ENCODE measurements at places on chromosomes 1 and 21.
A peak's percentile ranks its signal among the peaks of the same experiment; 100 is the strongest.

DNA sequence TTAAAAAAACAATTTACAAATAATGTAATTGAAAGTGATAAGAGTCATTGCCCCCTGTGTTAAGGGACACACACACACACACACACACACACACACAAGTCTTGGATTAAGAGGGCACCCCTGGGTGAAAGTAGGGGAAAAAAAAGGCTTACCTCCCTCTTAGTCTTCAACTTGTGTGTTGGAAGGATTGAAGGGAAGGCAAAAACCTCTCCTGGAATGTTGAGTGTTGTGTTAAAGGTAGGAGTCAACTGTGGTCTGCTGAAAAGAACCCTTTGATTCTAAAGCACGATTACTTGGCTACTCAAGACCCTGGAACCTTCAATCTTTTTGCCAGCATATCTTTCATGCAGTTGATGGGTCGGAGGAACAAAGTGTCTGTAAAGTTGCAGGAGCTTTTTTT, 6.4 kb downstream of the PBX1 start:
- ATAC-seq: no peak

GRCh38 chr21:14758849-14759248, 212.7 kb upstream of the SAMSN1 start:
- no peak for ATAC-seq

DNA sequence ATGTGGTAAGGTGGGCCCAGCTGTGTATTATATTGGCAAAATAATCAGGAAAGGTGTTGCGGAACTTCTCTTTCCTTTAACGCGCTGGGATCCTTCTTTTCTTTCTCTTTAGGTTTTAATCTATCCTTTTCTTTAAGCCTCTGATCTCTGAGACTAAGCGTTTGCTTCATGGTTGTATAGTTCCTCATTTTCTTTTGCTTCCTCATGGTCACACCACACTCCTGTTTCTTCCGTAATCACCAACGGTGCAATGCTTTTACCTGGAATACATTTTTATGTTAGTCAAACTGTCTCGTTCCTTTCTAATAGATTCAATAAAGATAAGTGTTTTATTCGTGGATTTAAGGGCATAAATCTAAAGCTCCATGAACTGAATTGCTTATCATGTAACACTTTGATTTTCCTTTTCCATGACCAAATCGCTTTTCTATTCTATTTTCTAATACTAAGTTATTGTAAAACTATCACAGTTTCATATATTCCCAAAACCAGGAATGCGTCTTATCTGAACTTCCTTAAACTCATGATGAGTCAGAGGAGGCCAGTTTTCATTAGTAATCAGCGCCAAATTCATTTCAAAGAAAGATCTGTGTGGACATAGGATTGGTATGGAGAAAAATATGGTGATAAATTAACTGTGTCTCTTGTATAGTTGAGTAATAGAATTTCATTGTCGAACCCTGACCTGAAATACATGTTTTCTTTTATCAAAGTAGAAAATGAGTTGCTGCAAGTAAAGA, 12.2 kb downstream of the SDCCAG8 start:
- ATAC-seq: no peak

- ATAC-seq: no peak
Measured at GRCh38 chr1:212562771-212563170, 45.8 kb upstream of the ATF3 start.

GRCh38 chr1:208511242-208511860, 267.2 kb upstream of the PLXNA2 start:
- peak; percentile 11 for ATAC-seq

GRCh38 chr1:154589780-154590179, 18.2 kb downstream of the ADAR start:
- no peak for ATAC-seq

DNA sequence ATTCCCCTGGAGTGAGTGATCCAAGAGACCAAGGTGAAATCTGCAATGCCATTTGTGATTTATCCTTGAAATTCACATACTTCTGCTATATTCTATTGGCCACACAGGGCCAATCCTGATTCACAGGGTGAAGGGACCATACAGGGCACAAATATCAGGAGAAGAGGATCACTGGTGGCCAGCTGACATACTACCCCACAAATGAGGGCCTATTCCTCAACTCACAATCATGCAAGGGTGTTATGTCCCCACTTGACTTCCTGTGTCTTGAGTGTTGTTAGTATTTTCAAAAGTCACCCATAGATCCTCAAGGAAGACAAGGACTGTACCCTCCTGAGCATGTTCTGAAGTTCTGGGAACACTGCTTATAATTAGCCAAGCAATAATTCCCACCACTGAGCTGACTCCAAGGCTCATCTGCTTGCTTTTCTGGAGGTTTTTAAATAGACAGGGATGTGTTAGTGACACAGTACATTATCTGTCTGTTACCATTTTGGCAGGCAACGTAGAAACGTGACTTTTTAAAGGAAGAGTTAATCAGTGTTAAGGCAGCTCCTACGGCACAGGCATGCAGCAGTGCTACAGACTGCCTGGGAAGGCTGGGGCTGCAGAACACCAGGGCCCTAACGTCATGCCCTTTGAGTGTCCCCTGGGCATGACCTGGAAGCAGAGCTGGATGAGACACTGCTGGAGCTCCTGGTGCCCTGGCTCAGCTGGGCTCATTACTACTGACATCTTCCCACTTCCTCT, 137.4 kb downstream of the FAM78B start:
- no peak for ATAC-seq

- ATAC-seq: no peak
Measured at GRCh38 chr1:53967409-53968124, 21.4 kb downstream of the LRRC42 start.

DNA sequence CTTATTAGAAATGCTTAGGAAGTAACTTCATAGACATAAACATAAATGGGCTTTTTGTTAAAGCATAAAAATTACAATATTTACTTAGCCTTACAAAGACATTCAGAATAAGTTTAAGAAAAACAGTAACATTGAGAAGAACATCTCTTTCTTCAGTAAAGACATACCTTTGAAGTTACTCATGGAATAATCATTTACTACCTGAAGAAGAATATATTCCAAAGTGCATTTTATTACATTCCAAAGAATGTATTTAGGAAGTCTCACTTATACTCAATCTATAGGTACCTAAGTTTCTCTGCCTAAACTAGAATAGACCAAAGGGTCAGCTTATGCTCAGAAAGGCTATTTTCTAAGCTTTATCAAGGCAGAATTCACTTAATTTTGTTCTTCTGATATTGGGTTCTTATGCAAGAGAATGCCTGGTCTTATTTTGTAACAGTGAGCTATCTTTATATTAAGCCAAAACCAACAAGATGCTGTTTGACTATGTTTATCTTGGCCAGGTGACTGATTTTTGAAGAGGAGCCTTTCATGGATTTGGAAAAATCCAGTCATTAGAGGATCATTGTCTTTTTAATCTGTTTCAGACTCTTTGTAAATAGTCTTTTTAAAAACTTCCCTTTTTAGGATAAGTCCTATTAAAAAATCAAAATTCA, 110.1 kb downstream of the OLFML2B start:
- ATAC-seq: no peak

DNA sequence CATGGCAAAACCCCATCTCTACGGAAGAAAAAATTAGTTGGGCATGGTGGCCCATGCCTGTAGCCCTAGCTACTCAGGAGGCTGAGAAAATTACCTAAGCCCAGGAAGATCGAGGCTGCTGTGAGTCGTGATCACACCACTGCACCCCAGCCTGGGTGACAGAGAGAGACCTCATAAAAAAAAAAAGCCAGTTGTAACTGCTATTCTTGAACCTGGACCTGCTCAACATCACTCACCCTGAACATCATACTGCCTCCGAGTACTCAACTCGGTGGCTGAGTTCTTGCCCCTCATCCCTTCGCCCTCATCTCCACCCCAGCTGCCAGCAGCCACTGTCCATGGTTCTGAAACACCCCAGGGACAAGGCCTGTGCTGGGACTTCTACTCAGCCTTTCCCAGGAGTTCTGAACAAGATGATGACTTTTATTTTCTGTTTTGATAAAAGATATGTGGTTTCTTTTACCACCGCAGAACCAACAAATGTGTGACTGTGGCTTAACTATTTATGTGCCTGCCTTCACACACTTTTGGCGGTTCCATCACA, 5.4 kb upstream of the DISP3 start:
- peak; percentile 43 for ATAC-seq

- peak; percentile 56 for ATAC-seq
Measured at GRCh38 chr1:113452921-113453770, 62.8 kb downstream of the MAGI3 start.

- ATAC-seq: no peak
Measured at GRCh38 chr1:218931324-218931723, 242.4 kb upstream of the LYPLAL1 start.

DNA sequence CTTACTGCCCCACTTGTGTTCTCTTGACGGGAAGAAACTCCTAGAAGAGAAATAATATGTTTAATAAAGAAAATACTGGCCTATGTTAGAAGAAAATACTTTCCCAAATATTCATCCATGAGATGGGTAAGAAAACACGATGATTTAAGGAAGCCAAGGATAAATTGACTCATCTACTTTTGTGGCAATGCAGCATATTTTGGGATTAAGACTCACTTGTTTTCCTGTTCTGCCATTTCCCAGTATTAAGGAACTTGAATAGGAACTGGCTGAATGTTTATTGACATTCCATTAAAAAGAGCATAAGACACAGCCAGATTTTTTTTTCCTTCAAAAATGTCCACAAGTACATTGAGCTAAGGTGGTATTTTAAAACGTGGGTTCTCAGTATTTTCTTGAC, 10.9 kb upstream of the ADAMTS5 start:
- ATAC-seq: no peak

GRCh38 chr1:69252696-69253095, 315.0 kb upstream of the LRRC7 start:
- no peak for ATAC-seq

DNA sequence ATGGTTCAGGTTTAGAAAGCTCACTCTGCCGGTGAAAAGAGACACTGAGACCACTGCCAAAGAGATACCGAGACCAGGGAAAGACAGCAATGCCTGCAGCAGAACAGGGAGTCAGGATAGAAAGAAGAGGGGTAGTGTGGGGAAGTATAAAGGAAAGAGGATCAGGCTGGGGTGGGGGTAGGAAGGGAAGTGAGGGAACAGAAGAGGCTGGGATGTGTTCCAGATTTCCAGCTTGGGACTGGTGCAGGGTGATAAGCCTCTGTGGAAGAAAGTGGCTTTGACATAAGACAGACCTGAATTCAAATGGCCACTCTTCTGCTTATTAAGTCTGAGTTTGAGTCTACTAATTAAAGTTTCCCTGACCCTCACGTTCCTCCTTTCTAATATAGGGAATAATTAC, 105.9 kb downstream of the PIK3R3 start:
- no peak for ATAC-seq

- no peak for ATAC-seq
Measured at GRCh38 chr1:86756062-86756406, 51.7 kb downstream of the SH3GLB1 start.

DNA sequence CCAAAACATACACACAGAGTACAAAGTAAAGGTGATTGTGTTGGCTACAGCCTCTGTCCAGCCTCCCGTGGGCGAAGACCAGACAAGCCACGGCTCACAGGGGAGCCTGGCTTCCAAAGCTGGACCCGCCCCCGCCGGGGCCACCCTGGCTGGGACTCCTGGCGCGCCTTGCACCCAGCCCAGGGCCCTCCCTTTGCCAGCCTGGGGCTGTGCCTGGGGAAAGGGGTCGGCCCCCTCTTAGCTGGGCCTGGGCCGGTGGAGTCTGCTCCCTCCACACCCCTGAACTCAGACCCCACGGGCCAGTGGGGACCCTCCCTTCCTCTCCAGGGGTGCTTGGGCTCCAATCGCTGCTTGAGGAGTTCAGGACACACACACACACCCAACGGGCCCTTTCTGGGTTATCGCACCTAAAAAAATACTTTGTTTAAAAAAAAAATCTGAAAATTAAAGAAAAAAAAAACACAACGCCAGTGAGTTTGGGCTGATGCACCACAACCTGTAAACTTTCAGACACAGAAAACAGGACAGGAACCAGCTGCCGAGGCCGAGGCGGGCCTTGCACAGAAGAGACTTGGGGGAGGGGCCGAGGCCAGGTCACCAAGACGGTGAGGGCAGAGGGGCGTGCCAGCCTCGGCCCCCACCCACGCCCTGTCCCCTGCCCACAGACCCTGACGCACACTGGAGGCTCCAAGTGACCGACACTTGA, 56.3 kb downstream of the KCNAB2 start:
- no peak for ATAC-seq

DNA sequence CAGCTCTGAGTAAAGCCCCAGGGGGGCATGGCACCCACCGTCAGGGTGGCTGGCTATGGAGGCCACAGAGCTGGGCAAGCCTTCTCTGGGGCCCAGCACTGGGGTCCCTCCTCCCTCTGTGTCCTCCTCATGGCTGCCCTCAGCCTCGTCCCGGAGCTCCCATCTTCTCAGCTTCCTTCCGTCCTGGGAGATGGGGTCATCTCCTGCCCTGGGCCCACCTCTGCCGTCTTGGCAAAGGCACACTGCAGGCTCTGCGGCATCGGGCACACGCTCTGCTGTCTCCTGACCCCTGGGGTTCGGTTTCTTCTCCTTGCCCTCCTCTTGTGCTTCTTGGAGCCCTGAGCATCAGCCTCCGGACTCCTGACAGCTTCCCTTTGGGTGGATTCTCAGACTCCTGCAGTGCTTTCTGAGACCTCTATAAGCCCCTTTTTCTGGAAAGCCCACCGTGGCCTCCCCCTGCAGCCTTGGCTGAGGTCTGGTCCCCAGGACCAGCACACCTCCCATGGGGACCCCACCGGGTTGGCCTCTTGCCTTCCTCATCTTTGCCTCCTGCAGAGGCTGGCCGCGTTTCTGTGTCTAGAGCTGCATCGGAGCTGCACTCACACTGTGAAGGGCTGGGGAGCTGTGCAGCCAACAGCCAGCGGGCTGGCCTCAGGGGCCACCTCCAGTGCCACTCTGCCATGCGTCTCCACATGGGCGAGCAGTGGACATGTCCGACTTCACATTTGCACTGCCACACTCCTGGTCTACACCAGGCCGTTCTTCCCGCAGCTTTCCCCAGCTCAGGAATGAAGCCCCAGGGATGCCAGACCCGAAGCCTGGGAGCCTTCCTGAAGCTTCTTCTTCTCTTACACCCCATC, 11.6 kb downstream of the UMODL1 start:
- ATAC-seq: no peak

DNA sequence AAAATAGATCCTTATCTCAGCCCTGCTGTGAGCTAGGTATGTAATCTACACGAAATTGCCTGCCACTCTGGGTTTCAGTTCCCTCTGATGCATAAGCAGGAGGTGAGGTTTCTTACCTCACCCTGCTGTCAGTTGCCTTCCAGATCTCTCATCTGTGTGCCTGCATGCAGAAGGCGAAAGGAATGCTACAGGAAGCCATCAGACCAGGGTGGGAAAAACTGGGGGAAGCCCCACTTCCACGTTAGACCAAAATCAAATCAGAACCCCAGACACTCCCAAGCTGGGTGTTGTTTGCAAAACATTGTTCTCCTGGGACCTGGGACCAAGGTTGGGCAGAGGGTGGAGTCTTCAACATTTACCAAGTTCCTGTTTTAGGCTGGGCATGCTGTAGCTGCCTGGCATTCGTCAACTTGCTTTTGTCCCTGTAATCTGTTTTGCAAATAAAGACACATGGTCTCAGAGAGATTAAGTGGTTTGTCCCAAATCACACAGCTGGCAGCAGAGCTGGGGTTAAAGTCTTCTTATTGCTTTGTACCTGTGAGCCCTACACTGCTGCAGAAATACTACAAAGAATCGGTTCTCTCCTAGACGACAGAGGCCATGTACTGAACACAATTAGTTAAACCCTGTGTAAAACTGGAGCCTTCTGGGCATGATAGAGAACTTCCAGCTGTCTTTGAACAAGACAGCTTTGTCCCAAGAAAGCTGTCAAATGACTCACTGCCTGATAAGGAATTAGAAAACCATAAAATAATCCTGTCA, 389.7 kb upstream of the RUNX1 start:
- no peak for ATAC-seq

GRCh38 chr1:21946836-21947587, 9.9 kb upstream of the HSPG2 start:
- ATAC-seq: peak; percentile 64
